ENCODE measurements at places on chromosomes 3 and 15.

GRCh38 chr15:82970696-82971095, 15.3 kb upstream of the RAMAC start:
- no peak for DNase-seq

DNA sequence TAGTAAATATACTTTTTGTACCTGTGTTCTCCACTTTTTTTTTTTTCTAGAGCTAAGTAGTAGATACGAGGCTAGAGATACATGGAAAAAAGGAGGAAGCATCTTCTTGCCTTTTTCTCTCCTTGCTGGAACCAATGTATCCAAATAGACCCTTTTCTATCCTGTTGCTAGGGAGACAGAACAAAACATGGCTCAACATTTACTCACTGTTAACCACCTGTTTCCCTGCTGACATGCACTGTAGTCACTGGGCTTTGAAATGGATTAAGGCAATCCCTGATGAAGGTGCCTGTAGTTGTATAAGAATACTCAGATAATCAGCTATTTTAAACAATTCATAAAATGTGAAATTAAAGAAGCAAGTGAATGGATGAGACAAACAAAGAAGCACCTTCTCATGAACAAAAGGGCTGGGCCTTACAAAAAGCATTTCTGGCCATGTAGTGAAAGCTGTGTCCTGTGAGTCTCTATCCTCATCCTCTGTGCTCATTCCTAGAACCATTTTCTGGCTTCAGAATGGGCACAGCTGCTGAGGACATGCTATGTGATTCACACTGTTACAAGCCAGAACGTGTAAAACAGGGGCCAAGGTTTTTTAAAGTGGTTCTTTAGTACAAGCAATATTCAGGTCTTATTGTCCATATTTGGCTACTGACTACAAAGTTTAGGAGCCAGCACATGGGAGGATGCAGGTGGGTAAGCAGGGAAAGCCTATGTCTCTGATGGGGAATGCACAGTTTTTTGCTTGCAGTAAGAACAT, 100.4 kb upstream of the NDN start:
- no peak for DNase-seq

GRCh38 chr15:57044970-57045369, 126.5 kb downstream of the TCF12 start:
- no peak for DNase-seq

- no peak for DNase-seq
Observed at GRCh38 chr3:98070840-98071239, 16.1 kb upstream of the OR5AC2 start.

- DNase-seq = no peak
Observed at GRCh38 chr3:178492491-178492890, 43.7 kb upstream of the KCNMB2 start.

GRCh38 chr3:134464064-134464688, 21.6 kb downstream of the ANAPC13 start:
- DNase-seq = no peak

DNA sequence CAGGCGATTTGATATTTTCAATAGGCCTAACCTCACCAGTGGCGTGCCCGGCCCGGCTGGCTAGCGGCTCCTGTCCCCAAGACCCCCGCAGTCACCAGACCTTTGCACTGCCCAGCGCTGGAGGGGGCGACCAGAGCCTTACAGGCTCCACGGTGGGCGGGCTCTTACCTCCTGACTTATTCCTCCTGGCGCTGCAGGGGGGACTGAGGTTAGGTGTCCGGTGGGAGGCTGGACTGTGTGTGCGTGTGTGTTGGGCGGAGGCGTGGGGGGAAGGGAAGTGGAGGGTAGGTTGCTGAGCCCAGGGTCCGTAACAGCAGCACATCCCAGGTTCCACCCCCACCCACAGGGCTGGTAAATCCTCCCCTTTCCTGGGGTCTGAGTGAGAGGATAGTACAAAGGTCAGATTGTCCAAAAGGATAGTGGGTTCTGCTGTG, 27.5 kb upstream of the THRB start:
- no peak for DNase-seq
